ENCODE measurements at places on chromosomes 7 and 10.

- no peak for DNase-seq
Measured at GRCh38 chr7:46301677-46302076, 380.6 kb upstream of the IGFBP3 start.

- no peak for DNase-seq
Measured at GRCh38 chr10:44983066-44983894, 4.7 kb upstream of the DEPP1 start.

GRCh38 chr10:77463967-77464745, 173.5 kb downstream of the KCNMA1 start:
- DNase-seq, result no peak

GRCh38 chr10:18340496-18341051, 200.3 kb downstream of the CACNB2 start:
- DNase-seq, result no peak

DNA sequence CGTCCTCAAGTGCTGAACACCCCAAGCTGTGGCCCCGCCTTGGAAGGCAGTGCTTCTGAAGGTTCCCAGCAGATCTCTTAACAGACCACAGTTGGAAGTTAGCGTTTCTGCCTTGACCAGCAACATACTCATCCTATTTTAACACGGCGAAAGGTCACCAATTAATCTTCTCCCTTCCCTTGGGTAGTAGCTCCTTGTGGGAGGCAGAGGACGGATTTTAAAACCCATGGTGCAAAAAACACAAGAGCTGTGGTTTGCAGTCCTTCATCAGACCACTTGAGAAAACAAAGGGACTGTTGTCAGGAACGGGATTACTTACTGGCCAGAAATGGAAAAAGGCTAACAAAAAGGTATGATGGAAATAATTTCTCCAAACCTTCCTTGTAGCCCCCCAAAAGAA, 87.3 kb downstream of the BEND7 start:
- no peak for DNase-seq

DNA sequence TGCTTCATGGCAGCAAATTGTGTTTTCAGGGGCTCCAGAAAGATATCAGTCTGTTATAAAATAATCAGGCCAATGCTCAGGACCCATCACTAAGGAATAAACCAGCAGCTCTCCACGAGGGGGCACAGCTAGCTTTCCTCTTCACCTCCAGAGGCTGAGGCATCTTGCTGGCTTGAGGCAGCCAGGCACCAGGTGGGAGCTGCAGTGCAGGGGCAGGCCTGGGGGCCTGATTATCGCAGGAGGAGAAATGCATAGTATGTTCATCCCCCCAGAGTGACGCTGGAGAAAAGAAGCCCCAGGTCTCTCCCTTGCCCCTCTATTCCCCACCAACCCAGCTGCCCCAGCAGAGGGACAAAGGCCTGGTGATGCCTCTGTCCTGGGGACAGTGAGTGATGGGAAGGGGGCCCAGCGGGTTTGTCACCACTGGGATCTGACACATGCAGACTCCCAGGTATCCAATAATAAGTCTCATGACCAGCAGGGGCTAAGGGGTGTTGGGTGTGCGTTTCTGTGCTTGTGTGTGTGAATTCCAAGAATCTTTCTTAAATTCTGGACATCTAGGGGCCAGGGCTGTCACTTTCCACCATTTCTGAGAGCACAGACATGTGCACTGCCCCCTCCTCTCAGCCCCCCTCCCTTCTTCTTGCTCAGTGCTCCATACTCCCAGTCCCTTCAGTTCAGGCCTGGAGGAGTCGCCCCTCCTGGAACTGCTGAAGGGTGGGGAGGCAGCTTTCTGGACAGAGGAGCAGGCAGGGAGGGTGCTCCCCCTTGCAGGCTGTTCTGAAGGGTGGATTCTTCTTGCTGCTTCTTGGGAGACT, 128.1 kb upstream of the FAM20C start:
- no peak for DNase-seq

GRCh38 chr10:117441812-117442443, 66.7 kb upstream of the PDZD8 start:
- no peak for DNase-seq

- no peak for DNase-seq
Measured at GRCh38 chr10:97159646-97160305, 26.0 kb downstream of the SLIT1 start.

DNA sequence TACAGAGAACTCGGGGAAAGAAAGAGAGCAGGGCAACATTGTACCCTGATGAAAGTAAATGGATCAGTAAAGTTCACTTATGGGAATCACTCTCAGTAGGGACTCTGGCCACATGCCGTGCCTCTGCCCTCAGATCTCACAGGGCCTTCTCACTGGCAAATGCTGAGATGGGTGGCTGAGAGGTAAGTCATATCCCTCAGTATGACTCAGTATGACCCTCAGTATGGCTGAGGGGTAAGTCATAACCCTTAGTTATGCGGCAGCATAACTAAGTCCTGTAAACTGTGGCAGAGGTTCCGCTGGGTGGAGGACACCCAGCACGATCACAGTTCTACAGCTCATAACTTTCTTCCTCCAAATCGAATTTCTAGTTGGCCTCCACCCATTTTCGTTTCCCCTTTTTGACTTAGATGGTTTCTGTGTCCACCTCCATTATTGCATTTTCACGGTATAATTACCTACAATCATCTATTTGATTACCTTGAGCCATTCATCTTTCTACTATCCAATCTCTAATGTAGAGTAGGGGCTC, 26.5 kb upstream of the WNT16 start:
- DNase-seq, result no peak

- no peak for DNase-seq
Measured at GRCh38 chr10:132395704-132396493, 1.1 kb upstream of the PWWP2B start.

GRCh38 chr10:2509081-2509531, 558.2 kb upstream of the PFKP start:
- DNase-seq, result no peak

- DNase-seq, result no peak
Measured at GRCh38 chr7:92988051-92988450, 129.7 kb downstream of the SAMD9 start.

- no peak for DNase-seq
Measured at GRCh38 chr10:24240041-24240751, 31.3 kb downstream of the KIAA1217 start.

- DNase-seq, result no peak
Measured at GRCh38 chr7:43450894-43451293, 132.0 kb upstream of the STK17A start.

DNA sequence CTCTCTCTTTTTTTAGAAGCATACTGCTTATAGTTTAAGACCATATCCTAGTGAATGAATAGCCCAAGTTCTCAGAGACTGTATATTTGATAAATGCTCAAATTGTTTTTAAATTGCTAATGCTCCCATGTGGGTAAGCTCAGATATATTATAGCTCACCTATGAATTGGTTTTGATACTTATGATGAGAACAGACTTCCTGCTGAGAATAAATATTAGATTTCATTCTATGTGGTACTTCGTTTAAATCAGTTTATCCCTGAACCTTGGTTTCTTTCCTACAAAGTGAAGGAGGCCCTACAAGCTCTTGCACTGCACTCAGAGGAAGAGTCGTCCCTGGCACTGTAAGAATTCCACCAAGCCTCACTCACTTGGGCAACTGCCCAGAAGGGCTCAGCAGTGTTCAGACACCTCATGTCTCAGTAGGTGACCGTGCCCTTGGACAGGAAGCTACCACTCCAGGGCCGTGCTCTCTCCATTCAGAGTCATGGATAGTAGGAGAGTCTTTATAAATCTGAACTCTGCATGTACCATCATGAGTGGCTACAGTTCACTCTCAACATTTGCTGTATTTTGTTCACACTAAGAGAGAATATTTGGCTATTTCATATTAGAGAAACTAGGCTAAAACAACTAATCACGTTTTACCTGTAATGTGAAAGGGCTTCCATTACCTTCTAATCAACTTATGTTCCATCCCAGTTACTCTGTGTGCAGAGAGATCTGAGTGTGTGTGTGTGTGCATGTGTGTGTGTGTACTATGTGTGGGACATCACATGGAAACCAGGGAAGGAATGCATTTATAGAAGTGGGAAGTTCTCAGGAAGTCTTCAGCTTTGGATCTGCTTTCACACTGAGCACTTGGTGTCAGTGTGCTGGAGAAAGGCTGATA, 93.8 kb downstream of the PTPRE start:
- no peak for DNase-seq

- DNase-seq, result no peak
Measured at GRCh38 chr10:7471720-7472367, 61.0 kb upstream of the SFMBT2 start.

DNA sequence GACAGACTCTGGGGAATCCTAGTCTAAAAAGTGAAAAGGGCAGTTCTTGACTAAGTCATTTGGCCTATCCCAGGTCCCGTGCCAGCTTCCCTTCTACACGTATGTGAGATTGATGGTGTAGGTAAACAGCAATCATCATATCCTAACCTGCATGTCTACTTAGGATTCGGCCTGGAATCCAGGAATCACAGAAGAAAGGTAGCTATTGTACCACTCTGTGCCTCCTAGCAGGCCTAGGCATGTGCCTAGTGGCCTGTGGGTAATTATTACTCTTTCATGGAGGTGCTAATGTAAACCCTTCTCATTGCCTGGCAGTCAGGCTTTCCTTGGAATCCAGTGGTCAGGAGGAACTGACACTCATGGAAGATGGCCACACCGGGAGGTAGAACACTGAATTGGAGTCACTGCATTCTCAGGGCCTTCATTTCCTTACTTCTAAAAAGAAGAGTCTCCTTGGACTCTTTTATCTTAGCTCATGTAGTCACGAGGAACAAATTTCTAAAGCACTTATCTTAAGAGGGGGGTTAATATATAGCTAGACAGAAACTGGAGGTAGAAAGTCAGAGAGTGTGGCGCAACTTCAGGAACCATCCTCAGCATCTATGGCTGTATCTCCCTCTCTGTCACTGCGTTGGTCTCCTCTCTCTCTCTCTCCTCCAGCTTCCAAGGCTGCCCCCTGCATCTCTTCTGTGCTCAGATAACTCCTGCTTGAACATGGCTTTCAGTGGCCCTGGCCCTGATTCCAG, 122.5 kb downstream of the C1GALT1 start:
- DNase-seq, result no peak

DNA sequence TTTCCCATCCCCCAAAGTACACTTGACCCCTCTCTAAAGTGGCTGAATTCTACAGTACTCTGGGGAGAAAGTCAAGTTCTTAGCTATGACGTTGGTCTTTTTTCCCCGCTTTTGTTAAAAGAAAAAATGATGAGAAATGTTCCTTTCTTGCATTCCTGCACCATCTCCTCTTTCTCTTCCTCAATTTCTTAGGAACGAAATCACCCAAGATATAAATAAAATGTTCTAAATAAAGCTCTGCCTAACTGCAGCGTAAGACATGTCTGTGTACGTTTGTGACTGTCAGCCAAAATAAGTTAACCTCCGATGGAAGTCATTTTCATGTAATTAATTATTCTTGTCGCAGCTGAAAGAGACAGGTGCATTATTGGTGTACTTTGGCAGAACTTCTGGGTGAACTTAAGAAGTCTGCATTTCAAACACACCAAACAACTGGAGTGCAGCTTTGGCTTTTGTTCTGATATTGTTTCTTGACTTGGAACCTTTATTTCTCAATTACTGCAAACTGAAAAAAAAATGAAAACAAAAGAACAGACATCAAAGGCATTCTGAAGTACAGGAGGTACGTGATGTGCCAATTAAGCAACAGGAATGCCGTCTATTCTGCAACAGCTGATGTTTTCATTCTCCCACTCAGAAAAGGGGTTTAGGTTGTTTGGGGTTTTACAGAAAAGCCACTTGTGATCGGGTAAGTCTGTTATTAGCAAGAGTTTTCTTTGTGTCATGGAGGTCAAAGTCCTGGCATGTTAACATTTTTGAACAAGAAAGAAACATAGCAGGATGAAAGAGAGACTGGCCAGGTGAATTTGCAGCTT, 82.4 kb upstream of the SDK1 start:
- no peak for DNase-seq

GRCh38 chr7:50976064-50976463, 193.4 kb upstream of the GRB10 start:
- DNase-seq, result no peak

DNA sequence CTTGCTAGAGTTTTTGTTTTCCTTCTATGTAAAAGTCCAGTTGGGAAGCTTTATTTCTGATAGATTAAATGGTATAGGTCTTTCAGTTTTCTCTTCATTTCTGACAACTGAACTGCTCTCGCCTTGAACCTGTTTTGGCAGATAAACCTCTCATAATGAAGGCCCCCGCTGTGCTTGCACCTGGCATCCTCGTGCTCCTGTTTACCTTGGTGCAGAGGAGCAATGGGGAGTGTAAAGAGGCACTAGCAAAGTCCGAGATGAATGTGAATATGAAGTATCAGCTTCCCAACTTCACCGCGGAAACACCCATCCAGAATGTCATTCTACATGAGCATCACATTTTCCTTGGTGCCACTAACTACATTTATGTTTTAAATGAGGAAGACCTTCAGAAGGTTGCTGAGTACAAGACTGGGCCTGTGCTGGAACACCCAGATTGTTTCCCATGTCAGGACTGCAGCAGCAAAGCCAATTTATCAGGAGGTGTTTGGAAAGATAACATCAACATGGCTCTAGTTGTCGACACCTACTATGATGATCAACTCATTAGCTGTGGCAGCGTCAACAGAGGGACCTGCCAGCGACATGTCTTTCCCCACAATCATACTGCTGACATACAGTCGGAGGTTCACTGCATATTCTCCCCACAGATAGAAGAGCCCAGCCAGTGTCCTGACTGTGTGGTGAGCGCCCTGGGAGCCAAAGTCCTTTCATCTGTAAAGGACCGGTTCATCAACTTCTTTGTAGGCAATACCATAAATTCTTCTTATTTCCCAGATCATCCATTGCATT, 27.1 kb downstream of the MET start:
- no peak for DNase-seq

DNA sequence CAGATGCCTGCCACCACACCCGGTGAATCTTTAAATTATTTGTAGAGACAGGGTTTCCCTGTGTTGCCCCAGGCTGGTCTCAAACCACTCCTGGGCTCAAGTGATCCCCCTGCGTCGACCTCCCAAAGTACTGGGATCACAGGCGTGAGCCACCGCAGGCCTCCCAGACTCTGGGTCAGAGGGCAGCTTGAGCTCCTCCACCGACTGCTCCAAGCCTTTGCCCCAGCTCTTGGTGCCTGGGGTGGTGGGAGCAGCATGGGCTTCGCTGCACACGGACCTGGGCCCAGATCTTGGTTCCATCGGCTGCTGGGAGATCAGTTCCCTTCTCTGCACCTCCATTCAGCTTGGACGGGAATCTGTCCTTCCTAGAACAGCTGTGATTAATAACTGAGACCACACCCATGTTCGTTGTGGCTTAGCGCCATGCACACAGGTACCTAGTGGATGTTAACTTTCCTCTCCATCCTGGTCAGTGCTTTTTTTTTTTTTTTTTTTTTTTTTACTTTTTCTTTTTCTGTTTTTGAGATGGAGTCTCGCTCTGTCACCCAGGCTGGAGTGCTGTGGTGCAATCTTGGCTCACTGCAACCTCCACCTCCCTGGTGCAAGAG, 125.3 kb downstream of the CUX1 start:
- no peak for DNase-seq

- DNase-seq, result no peak
Measured at GRCh38 chr10:16987976-16988610, 141.5 kb downstream of the CUBN start.

DNA sequence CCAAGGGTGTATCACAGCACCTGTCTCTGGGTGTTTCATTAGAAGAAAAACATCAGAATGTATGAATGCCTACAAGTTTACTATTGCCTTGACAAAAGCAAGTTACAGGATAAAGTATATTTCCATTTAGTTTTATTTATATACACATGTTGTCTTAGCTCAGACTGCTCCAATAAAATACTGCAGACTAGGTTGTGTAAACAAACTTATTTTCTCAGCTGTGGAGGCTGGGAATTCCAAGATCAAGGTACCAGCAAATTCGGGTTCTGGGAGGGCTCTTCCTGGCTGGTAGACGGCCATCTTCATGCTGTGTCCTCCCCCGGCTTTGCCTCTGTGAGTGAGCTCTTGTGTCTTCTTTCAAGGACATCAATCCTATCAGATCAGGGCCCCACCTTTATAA, 77.1 kb upstream of the UNC5B start:
- no peak for DNase-seq

Measured in stimulated activated CD4-positive, alpha-beta T cell treated with anti-CD3 and anti-CD28 coated beads, TNF-alpha, amount 100 ng/mL, for 1 hour (primary cell).